ENCODE measurements at places on chromosomes 3 and 15.
A peak's percentile ranks its signal among the peaks of the same experiment; 100 is the strongest.

DNA sequence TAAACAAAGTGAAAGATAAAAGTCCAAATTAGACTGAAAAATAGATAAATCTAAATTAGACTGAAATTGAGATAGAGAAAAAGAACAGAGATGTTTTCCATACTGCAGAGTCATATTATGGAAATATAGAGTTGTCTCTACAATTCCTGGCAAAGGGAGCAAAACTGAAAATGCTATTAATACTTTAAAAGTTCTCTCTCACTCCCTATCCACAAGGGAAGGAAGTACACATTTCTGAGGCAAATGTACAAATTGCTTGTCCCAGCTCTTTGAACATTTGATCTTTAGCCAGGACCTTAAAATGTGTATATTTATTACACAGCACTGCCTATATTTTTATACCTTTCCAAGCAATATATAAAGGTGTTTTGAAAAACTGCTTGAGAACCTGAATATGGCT, 225.1 kb upstream of the SEMA6D start:
- DNase-seq = no peak

DNA sequence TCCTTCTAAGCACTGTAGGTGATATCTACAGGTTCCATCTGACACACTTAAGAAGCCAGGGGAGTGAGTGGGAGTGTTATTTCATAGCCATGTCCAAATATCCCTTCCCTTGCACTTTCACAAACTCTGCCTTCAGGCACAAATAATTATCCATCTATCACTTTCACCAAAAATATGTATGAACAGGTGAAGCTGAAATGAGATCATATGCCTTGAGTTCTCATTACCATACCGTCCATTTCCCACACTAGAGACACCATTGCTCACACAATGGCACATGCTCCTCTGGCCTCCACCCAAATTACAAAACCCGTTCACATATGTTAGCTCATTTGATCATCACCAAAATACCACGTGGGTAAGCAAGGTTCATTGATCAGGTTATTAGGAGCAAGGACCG, 151.9 kb upstream of the BNIP2 start:
- no peak for DNase-seq

- no peak for DNase-seq
Observed at GRCh38 chr3:153051427-153052095, 110.5 kb upstream of the RAP2B start.

GRCh38 chr3:101261506-101261905, 58.9 kb downstream of the IMPG2 start:
- no peak for DNase-seq

GRCh38 chr3:30475038-30475808, 131.2 kb upstream of the TGFBR2 start:
- no peak for DNase-seq

DNA sequence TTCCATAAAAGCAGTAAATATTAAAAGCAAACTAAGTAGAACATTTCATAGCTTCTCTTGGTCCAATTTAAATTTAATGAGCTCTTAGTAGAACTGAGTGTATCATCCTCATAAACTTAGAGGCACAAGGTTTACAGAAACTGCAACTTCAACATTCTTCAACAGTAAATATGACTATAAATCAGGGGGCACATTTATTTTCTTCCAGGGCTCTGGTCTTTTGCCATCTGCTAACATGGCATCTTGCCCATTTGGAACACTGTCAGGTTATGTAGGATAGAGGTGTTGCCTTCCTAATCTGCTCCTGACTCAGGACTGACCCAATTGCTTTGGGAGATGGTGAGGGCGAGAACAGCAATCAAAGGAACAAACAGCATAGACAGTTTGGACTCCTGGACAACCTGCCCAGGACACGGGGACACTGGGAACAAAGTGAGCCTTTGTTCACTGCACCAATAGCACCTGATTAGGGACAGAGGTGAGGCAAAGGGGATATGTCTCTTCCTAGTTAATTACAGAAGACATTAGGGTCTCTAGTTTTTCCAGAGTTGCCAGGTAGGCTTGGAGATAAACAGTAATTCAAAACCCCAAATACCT, 610.2 kb upstream of the ROBO2 start:
- DNase-seq = peak; percentile 47

- no peak for DNase-seq
Observed at GRCh38 chr3:66178206-66178605, 42.6 kb upstream of the SLC25A26 start.

- DNase-seq = no peak
Observed at GRCh38 chr3:172449466-172450149, 1.4 kb upstream of the GHSR start.
